ENCODE measurements at places on chromosomes 5 and 9.

DNA sequence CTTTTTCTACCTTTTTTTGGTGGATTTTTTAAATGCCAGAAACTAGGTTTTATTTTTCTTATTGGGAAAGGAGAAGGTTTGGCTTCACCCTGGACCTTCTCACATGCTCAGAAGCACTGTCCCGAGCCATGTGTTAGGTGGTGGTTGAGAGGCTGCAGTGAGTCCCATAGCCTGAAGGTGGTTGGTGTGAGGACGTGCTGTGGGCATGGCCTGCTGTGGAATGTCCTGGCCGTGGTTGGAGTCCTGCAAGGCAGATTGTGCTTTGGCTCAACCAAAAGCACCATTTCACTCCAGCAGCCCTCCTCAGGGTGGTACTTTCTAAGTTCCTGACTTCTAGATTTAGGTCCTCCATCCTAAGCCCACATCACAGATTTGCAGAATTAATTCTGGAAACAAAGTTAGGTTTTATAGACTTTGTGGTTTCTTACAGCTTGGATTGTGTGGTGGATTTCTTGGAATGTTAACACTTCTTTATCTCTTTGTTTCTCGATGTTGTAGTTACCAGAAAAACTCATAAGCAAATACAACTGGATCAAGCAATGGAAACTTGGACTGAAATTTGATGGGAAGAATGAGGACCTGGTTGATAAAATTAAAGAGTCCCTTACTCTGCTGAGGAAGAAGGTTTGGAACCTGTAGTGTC, 22.6 kb downstream of the OTULIN start:
- no peak for DNase-seq

- no peak for DNase-seq
Measured at GRCh38 chr5:123786411-123786810, 274.4 kb downstream of the CSNK1G3 start.

DNA sequence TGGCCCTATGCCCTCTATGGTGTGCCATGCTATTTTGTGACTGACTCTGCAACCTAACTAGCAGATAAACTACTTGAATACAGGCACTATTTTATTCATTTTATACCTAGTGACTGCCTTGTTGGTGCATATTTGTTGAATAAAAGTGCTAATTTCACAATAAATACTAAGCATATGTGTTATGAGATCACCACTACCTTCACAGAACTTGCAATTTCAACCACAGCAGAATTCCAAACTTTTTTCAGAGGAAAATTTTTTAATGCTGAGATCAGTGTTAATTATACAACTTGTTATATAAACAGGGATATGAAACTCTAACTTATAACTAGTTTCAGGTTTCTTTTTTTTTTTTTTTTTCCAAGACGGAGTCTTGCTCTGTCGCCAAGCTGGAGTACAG, 94.8 kb downstream of the NR3C1 start:
- DNase-seq: no peak

DNA sequence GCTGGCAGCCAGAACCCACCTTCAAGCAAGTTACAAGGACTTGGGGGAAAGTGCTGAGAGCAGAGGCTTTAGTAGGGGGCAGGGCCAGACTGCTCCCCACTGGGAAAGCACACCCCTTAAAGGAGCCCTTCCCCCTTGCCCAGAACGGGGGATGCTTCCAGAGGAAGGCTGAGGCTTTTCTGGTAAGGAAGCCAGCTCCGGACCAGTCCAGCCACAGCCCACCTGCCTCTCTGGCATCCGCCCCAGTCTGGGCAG, 4.2 kb upstream of the DPM2 start:
- no peak for DNase-seq

DNA sequence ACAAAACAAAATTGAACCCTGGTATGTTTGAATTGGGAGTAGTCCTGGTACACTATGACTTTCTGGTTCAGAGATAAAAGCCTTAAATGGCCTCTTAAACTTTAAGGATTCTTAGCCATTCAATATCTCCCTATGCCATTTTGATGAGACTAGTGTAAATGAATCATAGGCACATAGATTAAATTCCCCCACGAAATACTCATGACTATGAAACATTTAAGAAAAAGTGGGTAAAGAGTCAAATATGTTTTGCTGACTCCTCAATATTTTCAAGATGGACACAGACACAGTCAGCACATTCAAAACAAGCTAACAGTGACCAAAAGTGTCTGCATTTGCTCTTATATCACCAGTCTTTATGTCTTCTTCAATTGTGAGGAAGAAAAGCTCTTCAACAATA, 278.3 kb downstream of the PDE4D start:
- DNase-seq: no peak

GRCh38 chr9:83570359-83570758, 32.2 kb upstream of the FRMD3 start:
- DNase-seq: no peak
